Lower leg skin (tissue), 4 donors: ENCODE measurements at places on chromosomes 7 and 10.

- no peak for DNase-seq
These were observed 580 bp downstream of the EEPD1 start for GRCh38 chr7:36153571-36154097.

DNA sequence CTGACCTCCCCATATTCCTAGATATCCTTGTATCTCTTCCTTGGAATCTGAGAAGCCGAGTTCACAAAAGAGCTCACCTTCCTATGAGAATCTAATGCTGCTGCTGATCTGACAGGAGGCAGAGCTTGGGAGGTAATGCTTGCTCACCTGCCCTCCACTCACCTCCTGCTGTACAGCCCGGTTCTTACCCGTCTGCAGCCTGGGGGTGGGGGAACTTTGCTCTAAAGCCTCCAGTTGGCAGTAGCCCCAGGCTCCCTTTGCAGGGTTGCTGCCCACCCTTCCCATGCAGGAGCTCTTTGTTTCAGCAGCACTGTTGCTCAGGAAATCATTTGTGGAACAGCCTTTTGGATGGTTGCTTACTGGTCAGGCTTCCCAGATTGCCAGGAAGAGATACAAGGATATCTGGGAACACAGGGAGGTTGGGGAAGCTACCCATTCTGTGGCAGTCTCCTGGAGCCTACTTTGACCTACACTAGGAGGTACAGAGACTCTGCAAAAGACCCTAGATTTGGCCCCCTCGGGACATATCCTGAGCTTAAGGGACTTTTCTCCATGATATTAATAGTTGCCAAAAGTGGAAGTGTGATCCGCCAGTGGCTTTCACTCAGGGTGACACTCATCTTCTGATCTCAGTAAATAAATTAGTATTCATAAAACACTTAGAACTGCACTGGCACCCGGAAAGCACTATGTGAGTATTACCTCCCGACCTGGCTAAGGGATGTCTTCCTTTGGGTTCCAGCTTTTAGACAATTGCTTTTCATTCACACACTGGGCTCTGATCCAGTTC, 363.7 kb upstream of the PODXL start:
- DNase-seq: no peak

- DNase-seq: no peak
These were observed 444 bp upstream of the TNPO3 start for GRCh38 chr7:129055294-129055816.

DNA sequence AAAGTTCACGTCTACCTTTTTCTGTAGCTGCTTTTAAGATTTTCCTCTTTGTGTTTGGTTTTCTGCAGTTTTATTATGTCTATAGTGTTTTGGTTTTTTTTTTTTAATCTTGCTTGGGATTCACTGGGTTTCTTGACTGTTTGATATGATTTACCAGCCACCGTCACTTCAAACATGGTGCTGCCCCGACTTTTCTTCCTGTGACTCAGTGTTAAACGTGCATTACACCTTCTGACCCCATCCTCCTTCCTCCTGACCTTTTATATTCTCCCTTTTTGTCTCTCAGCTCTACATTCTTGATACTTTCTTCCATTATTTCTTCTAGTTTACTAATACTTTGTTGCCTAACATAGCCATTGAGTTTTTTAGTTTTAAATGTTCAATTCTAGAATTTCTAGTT, 61.5 kb downstream of the GNA12 start:
- peak; percentile 29 for DNase-seq

GRCh38 chr10:35887685-35888084, 245.6 kb upstream of the FZD8 start:
- no peak for DNase-seq

DNA sequence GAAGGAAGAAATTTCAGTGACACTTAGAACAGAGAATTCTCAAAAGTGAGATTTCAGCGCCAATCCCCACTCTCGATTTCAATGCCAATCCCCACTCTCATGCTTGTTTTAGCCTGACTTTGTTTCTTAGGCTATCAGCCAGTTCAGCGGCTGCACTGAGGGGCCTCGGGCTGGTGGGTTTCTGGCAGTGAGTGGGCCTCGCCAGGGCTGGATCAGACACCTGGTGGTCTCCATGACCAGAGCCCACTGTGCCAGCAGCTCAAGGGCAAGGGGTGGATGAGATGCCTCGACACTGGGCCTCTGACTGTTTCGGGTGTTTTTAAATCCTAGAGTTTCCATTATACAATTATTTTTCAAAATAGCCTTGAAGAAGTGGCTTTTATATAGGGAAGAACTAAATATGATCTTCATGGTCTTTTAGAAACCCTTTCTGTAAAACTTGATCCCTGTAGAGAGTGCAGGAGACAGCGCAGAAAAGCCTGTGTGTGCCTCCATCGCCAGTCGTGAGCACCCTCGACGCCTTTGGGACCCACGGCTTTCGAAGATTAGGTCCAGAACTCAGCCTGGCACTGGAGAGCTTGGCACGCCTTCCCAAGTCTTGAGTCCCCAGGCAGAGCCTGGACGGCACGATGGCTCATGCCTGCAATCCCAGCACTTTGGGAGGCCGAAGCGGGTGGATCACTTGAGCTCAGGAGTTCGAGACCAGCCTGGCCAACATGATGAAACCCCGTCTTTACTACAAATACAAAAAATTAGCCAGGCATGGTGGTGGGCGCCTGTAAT, 76.2 kb downstream of the INPP5A start:
- peak; percentile 81 for DNase-seq

GRCh38 chr10:117391436-117392205, 16.4 kb upstream of the PDZD8 start:
- no peak for DNase-seq

- DNase-seq: no peak
These were observed 282.4 kb downstream of the EXOC4 start for GRCh38 chr7:133535308-133535707.

DNA sequence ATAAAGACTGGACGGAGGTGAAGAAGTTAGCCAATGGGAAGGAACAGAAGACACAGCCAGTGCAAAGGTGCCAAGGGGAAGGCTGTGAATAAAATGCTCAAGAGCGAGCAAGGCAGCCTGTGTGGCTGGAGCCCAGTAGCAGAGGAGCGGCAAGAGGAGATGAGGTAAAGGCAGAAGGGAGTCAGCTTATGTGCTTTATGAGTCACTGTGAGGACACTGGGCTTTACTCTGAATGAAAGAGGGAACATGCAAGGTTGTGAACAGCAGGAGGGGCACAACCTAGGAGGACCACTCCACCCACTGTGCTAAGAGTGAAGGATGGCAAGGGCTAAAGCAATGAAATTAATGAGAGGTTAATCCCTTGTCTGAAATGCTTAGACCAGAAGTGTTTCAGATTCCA, 129.0 kb upstream of the ODAD2 start:
- DNase-seq: no peak

GRCh38 chr10:47299611-47300428, at the start of gene GDF10:
Gene GDF10 (plus strand): TSS chr10:47300197. CDS start chr10:47300652, 455 bp downstream.
- no peak for DNase-seq

GRCh38 chr7:3510101-3511020, 209.3 kb downstream of the SDK1 start:
- no peak for DNase-seq

GRCh38 chr10:78626471-78626870, 442.3 kb upstream of the ZMIZ1 start:
- DNase-seq: no peak

DNA sequence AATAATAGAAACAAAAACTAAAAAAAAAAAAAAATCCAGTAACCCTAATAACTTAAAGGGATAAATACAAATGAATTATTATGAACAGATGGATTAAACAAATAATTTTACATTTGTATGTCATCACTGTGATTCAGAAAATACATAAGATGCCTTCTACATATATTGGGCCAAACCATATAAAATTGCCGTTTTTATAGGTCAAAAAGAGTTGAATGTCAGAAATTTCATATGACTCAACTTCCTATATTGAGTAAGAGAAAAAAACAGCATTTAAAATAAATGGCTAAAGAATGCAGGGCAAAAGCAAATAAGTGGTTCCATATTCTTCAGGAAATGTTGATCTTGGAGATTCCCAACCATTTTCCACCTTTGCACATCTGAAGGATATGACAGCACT, 9.4 kb downstream of the SLC35B4 start:
- no peak for DNase-seq

GRCh38 chr10:29740981-29741545, 106.3 kb upstream of the SVIL start:
- no peak for DNase-seq

- DNase-seq: no peak
These were observed 64.6 kb downstream of the MDFIC start for GRCh38 chr7:114986190-114987180.

- DNase-seq: peak; percentile 89
These were observed 4.7 kb upstream of the SPAG6 start for GRCh38 chr10:22340329-22341189.

DNA sequence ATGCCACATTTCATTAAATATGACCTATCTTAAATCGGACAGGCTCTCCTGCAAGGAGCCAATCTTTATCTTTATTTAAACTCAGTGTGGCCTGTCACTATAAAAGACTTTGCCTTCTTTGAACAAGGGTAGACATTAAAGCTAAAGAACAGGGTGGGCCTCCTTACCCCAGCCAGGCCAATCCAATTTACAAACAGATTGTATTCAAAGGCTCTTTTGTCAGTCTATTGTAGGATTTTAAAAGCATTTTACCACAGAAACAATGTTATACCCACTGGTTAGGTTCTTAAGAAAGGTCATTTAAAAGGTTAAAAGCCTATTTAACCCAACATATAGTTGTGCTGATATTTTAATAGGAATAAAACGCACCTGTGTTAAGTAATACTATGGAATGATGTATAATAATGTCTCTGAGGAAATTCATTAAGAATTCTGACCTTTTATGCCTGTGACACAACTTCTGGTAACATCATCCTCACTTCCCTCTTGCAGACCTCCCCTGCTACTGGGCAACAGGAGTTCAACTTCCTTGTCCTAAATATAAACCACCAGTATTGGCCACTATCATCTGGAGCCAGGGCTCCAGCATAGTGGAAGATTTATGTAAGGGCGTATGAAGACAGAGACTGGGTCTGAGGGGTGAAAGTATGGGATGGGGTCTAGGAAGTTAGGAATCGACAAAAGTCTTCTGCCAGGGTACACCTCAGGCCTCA, 32.5 kb downstream of the MTERF1 start:
- DNase-seq: no peak

DNA sequence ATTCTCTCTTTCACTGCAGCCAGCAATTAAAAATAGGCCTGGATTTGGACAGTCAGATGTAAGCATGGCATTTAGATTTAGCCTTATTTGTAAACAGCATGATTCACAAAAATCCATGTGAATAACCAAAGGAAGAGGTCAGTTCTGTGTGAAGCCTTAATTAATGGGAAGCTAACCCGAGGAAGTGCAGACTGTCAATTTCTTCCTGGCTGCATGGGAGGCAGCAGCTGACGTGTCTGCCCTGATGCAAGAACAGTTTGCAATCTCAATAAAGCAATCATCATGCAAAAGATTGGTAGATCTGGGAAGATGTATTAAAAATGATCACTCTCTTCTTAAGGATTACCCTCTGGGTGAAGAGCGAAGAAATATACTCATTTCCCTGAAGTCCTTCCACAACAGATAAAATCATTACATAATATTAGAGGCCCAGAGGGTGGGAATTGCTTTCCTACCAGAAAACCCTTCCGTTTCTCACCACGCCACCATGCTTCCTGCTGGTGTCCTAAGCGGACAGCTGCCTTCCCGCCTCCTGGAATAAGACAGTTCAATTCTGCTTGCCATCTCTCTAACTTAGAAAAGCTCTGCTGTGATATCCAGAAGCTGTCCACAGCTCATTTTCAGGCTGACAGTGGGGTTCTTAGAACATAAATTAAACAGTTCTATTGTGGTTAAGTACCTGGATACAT, 526.7 kb upstream of the NRP1 start:
- DNase-seq: no peak

DNA sequence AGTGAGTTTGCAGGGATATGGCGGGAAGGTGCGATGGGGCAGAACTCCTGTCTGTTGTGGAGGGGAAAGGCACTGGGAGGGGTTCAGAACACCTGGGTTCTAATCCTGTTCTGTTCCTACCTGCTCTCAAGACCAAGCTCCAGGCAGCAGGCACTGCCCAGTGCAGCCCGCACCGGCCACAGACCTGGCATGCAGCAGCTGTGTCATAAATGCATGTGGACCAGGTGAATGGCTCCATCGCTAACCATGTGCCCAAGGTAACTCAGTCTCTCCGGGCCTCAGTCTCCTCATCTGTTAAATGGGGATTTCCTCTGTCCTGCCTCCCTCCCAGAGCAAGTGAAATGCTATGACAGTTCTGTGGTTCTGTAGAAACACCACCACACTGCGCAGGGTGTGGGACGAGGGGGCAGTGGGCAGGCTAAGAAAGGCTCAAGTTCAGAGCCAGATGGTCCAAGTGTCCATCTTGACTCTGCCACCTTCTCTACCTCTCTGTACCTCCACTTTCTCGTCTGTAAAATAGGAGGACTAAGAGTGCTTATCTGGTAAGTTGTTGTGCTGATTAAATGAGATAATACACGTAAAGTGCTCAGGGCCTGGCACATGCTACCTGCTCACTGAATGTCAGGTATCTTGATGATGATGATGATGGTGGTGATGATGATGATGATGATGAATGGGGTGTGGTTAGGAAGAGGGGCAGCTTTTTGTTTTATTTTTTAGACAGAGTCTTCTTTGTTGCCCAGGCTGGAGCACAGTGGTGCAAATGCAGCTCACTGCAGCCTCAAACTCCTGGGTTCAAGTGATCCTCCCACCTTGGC, 22.9 kb downstream of the ATP6V1F start:
- DNase-seq: no peak

GRCh38 chr7:121351682-121352081, 22.9 kb downstream of the WNT16 start:
- no peak for DNase-seq

DNA sequence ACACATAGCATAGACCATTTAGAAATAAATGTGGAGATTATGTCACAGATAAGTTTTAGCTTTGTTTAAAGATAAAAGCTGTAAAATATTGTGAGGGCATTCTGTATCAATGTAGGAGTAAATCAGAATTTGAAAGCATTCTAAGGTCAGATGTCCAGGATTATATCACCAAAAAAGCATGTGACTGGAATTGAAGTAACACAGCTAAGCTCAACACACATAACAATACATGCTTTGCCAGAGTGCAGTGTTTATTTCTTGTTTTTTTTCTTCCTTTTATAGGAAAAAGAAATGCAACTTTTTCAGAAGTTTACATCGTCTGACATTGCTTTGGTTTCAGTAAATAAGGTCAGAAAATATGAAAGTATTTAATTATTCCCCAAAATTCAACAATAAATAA, 183.4 kb downstream of the HTR7 start:
- DNase-seq: no peak

GRCh38 chr7:1954366-1955004, 278.3 kb downstream of the MAD1L1 start:
- DNase-seq: no peak

- DNase-seq: peak; percentile 93
These were observed 743 bp upstream of the ZCCHC24 start for GRCh38 chr10:79445977-79446757.

GRCh38 chr7:71770269-71770907, 638.4 kb downstream of the GALNT17 start:
- no peak for DNase-seq

GRCh38 chr10:129328546-129328945, 138.5 kb upstream of the MGMT start:
- no peak for DNase-seq

- no peak for DNase-seq
These were observed 157.0 kb downstream of the PRKAG2 start for GRCh38 chr7:151719897-151720242.

- no peak for DNase-seq
These were observed 409.4 kb downstream of the GRM8 start for GRCh38 chr7:126843336-126843735.
